ENCODE measurements at places on chromosomes 16 and 17.

DNA sequence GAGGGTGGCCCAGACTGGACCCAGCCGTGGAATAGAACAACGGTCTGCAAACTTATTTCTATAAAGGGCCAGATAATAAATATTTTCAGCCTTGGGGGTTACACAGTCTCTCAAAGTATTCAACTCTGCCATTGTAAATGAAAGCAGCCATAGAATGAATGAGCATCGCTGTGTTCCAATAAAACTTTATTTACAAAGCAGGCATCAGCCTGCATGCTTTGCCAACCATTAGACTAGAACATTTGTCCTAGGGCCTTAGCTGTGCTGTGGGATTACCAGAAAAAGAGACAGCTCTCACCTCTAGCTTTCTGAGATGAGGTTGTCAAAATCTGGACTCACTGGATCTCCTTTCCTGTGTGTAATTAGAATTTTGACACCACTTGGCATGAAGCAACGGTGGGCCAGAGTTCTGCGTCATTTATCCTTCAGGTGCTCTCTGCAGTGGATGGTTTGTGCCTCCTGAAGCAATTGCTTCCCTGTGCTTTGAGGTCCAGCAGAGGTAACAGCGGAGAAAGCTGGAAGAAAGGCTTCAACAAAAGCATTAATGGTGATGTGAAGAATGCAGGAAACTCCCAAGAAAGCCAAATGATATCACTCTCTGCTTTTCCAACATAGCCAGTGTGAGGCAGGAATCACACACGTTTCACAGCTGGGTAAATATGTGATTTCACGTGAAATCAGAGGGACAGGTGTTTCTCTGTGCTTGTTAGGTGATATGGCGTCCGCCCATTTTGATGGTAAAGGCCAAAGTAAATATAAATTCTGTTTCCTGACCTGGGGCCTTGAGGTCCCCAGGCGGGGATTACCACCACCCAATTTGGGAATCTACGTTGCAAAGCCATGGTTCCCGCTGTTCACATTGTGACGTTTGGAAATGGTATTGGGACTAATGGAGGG is 148.4 kb downstream of the PITPNC1 start:
- DNase-seq, result no peak

GRCh38 chr17:73304971-73305812 is 6.6 kb downstream of the CDC42EP4 start:
- no peak for DNase-seq

GRCh38 chr16:59566446-59566845 is 832.3 kb upstream of the GOT2 start:
- no peak for DNase-seq

DNA sequence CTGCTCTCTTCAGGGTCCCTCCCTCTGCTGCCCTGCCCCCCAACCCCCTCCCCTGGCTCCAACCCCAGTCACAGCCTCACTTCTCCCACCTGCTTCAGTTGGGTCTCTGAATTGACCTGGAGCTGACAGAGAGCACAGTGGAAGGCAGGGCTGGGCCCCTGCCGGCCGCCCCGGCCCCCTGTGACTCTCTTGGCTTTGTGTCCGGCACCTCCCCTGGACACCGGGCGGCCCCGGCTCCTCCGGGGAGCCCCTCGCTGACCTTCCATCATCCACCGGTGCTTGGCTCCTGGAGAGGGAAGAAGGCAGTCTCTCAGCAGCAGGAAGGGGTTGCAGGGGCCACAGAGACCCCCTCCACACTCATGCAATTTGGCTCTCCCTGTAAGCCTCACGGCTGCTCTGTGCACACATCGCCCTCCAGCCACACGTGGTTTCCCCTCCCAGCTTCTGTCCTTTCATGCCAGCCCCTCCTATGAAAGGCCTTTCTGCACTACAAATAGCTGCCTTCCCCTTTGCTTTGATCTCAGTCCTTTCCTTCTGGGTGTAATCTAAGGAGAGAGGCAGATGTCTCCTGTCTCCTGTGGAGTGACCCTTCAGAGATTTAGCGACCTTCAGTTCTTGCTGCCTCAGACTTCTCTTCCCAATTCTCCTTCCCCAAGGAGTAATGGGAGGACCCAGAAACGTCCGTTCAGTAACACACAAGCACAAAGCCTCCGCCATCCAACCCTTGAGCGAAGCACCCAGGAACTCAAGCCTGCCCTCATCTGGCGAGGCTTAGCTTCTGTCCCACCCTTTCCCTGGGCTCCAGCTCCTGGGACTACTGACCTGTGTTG is 8.3 kb downstream of the NKIRAS2 start:
- DNase-seq, result no peak

GRCh38 chr17:33330877-33331276 is 37.8 kb upstream of the ASIC2 start:
- DNase-seq, result no peak

GRCh38 chr17:39461926-39462569 is 762 bp downstream of the CDK12 start:
- DNase-seq, result no peak

- DNase-seq, result no peak
These were observed 79.4 kb downstream of the RBFOX3 start for GRCh38 chr17:79531191-79532095.

GRCh38 chr17:63113167-63113566 is 147.1 kb downstream of the TANC2 start:
- DNase-seq, result no peak

- no peak for DNase-seq
These were observed 725 bp upstream of the CASC3 start for GRCh38 chr17:40139566-40140058.

GRCh38 chr16:27311897-27312303 is 1.9 kb upstream of the IL4R start:
- no peak for DNase-seq

DNA sequence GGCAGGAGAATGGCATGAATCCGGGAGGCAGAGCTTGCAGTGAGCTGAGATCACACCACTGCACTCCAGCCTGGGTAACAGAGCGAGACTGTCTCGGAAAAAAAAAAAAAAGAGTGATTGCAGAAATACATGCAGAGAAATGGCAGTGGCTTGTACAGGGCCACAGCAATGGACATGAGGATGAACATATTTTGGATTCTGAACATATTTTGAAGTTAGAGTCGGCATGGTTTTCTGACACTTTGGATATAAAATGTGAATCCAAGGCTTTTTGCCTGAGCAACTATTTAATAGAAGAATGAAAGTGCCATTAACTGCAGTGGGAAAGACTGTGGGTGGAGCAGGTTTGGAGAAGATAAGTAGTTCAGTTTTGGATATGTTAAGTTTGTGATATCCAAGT is 35.8 kb downstream of the CPD start:
- no peak for DNase-seq

DNA sequence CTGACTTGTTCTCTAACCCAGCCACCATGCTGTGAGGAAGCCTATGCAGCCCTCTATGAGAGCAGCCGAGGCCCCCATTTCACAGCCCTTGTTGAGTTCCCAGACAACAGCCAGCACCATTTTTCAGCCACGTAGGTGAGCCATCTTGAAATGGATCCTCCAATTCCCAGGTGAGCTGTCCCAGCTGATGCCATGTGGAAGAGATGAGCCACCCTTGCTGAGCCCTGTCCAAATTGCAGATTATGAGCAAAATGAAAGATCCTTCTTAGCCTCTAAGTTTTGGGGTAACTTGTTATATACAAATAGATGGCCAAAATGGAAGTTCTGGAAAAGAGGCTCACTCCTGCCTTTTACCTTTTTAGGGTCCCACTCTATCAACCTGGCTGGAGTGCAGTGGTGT is 25.7 kb upstream of the TIMP2 start:
- DNase-seq, result no peak

- DNase-seq, result no peak
These were observed 12.0 kb downstream of the LRRC37B start for GRCh38 chr17:32019228-32019627.

- no peak for DNase-seq
These were observed 2.9 kb downstream of the KRT39 start for GRCh38 chr17:40963838-40964237.

DNA sequence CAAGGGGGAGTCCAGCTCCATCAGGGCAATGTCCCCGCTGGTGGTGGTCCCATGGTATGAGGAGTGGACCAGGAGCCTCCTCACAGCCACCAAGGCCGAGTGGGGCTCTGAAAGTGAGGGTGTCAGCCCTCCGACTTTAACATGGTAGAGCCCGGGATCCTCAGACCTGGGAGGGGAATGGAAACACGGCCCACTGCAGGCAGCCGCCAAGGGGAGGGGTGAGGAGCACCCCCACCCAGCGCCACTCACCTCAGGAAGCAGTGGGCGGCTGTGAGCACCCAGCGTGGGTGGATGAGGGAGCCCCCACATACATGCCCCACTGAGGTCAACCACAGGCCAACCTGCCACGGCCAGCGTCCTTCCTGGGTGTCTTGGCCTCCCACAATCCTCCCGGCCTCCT is 10.8 kb downstream of the ZG16B start:
- DNase-seq, result no peak

DNA sequence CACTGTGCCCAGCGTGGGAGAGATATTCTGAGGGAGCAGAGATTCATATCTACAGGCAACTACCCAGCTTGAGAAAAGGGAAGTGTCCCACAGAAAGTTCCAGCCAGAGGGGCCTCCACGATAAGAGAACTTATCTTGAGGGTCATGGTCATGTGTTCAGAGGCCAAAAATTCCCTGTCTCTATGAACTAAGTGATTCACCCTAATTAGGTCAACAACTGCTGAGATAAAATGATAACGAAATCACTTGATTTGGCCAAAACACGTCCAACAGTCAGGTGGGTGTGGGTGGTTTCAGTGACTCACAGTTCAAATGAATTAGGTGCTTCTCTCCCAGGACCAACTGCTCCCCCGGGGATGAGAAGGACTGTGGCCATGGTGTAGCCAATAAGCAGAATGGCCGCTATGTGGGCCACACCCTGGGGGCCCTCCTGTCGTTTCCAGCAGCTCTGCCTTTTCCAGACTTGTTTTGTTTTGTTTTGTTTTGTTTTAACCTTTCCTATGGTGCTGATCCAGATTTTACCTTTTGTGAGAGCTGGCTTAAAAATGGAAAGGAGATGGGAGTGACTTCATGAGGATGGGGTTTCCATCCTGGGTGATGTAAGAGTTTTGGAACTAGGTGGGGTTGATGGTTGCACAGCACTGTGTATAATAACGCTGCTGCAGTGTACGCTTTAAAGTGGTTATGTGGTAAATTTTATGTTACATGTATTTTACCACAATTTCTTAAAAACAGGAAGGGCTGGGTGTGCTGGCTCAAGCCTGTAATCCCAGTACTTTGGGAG is 8.7 kb downstream of the DNAI2 start:
- no peak for DNase-seq

- no peak for DNase-seq
These were observed 3.9 kb upstream of the CCDC57 start for GRCh38 chr17:82216301-82217119.

GRCh38 chr17:61837175-61838051 is 25.9 kb downstream of the BRIP1 start:
- DNase-seq, result peak; percentile 12

DNA sequence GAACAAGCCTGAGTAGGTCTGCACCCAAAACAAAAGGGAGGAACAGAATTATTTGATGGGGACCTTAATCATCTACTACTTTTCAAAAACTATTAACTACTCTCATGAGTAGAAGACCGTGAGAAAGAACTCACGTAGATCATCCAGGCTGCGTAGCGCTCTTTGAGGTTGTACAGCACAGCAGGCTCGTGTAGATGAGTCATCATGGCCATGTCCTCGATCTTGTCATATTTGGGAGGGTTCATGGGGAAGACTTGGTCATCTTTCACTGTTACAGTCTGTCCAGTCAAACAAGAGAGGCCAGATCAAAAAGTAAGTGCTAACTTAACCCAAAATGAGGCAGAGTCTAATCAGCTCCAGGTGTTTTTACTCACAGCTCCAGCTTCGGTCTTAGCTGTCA is 2.3 kb downstream of the MYH1 start:
- no peak for DNase-seq

DNA sequence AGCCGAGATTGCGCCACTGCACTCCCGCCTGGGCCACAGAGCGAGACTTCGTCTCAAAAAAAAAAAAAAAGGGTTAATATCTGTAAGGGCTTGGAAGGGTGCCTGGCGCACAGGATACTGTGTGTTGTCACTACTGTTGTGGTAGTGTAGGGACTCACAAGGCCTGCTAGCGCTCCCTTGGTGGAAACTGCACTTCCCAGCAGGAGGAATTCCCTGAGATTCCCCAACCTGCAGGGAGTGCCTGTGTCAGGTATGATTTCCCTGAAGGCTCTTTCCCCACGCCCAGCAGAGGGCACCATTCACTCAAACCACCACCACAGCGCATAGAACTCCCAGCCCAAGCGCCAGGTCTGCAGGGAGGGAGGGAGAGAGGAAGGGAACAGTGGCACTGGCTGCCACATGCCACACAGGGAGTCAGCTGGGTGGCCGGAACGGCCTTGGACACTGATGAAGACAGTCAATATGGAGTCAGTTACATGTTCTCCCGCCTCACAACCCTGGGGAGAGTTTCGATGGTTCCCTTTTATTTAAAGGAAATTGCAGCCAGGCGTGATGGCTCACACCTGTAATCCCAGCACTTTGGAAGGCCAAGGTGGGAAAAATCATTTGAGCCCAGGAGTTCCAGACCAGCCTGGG is 32.7 kb upstream of the CDH1 start:
- DNase-seq, result peak; percentile 0

DNA sequence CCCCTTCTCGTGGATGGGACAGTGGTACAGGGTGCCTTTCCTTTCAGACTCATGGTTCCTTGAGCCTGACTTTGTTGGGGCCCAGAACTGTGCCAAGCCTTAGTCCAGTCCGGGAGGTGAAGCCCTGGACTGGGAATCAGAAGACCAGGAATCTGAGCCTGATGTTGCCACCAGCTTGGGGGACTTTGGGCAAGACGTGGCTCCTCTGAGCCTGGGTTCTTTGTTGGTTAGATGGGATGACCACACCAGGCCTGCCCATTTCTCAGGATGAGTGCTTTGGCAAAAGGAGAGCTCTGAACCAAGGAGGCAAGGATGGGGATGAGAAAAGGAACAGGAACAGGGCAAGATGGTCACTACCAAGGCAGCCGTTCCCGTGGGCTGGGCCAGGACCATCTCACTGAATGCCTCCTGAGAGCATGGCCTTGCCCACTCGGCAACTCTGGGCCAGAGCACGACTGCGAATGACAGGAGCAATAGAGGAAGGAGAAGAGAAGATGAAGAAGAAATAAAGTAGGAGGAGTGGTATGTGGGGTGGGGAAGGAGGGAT is 32.5 kb downstream of the PITPNM3 start:
- no peak for DNase-seq

GRCh38 chr17:31838636-31839225 is 20.3 kb downstream of the COPRS start:
- DNase-seq, result no peak

DNA sequence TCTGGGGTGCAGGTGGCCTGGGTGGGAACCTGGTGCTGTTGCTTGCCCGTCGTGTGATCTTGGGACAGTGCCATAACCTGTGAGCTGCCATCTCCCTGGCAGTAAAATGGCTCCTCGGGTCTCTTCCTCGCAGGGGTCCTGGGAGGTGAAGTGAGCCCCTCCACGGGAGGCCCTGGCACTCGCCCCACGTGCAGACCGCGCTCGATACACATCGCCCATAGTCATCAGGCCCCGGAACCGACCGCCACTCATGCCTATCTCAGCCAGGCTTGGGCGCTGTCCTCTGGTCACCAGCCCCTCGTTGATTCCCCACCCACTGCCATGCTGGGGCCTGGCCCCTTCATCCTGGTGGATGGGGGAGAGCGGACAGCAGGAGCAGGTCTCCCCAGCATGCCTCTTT is 21.5 kb upstream of the OSGIN1 start:
- DNase-seq, result no peak

All from NCI-H1048 (cell line).